Stimulated activated CD8-positive, alpha-beta memory T cell treated with anti-CD3 and anti-CD28 coated beads, Interleukin-7, amount 100 ng/mL, for 48 hours (primary cell): ENCODE measurements at places on chromosomes 2 and 18.
A peak's percentile ranks its signal among the peaks of the same experiment; 100 is the strongest.

DNA sequence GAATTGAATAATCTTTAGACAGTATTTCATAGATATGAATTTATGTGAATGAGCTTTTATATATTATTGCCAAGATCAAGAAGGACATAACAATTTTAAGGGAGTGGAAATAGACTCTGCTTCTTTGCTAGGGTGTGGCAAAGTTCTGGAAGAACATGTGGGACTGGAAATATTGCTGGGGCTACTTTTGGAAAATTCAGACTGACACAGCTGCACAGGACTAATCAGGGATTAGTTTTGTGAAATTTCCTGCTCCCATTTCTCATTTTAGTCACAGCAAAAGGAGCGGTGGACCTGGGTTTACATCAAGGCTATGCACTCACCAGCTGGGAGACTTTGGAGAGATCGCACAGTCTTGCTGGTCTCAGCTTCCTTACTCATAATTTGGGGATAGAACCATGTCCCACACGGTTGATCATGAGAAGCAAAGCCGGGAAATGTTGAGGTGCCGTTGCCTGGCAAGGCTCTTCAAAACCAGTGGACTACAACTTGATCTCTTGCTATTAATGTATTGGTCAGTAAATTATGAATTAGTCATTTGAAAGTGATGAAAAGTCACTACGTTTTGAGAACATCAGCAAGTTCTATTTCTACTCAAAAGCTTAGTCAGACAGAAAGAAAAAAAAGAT lies 42.4 kb downstream of the IL1RL2 start:
- DNase-seq: no peak

DNA sequence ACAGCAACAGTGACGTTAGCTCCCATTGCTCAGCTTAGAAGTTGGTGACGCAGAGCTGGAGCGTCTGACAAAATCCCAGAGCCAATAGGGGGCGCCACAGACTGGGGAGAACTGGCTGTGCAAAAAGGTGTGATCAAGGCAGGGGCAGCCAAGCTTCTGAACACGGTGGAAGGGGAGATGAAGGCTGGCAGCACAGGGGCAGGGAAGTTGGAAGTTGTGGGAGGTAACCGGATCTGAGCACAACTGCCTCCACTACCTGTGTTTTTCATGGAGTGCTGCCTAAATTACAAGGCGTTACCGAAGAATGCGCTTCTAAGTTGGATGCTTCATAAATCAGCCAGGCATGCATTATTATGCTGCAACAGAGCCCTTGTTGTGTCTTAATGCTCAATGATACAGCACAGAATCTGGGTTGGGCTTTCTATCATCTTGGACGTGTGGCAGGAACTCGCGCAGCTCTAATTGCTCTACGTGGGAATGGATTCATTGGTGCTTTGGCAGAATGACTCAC lies 370.0 kb downstream of the SLC4A3 start:
- DNase-seq: no peak

- no peak for DNase-seq
Observed at GRCh38 chr2:69164061-69164778, 151.2 kb downstream of the ANTXR1 start.

GRCh38 chr2:108605947-108606346 lies 71.7 kb downstream of the LIMS1 start:
- DNase-seq: no peak

- DNase-seq: no peak
Observed at GRCh38 chr2:47034973-47035609, 119.5 kb upstream of the MCFD2 start.

DNA sequence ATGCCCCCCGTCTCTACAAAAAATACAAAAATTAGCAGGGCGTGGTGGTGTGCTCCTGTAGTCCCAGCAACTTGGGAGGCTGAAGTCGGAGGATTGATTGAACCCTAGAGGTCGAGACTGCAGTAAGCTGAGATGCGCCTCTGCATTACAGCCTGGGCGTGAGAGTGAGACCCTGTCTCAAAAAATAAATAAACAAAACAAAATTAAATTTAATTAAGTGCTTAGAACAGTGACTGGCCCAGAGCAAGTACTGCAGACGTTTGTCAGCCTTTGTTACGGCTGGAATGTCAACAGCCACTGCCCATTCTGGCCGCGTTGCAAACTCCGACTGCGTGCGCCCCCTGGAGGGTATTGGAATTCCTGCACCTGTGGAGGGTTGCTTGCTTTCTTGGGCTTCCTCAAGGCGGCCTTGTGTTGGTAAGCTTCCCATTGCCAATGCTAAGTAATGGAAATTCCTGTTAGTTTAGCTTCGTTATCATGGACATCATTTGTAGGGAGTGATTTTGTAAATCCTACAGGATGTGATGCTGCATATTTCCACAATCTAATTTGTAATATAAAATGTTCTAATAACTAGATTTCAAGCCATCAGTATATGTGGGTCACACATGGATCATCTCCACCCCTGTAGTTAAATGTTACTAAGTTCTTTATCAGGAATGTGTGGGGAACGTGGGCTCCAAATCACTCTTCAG lies 15.9 kb upstream of the ATP6V1B1 start:
- DNase-seq: peak; percentile 36

- DNase-seq: no peak
Observed at GRCh38 chr2:238682536-238682935, 165.3 kb upstream of the TWIST2 start.

DNA sequence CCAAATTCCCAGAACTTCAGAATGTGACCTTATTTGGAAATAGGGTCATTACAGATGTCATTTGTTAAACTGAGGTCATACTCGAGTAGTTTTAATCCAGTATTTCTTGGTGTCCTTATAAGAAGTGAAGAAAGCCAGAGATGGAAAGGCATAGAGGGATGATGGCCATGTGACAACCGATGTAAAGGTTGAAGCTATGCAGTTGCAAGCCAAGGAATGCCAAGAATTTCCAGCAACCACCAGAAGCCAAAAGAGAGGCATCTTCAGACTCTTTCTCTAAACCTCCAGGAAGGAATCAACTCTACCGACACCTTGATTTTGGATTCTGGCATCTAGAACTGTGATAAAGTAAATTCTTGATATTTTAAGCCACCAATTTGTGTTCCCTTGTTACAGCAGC lies 242.2 kb downstream of the CDH20 start:
- DNase-seq: no peak

DNA sequence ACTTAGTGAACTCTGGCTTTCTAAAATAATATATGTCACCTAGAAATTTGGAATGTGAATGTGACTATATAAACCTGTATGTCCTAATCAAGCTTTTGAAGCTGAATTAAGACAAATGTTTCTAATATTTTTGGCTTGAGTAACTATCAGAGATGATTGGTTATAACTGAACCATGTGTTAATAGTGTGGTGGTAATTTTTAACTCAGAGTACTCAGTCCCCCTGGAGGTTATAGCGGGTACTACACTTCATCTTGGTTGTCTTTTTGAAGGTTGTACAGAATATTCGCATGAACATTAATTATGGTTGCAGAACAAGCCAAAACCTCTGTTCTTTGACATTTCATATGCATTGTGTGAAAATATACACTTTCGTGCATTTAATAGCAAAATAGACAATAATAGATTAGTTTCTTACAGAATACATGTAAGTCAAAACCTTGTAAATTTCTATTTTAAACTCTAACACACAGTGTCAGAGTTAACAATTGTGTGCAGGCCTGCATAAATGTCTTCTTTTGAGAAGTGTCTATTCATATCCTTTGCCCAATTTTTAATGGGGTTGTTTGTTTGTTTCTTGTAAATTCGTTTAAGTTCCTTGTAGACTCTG lies 86.0 kb downstream of the OSBPL6 start:
- no peak for DNase-seq

- DNase-seq: no peak
Observed at GRCh38 chr2:169839954-169840746, 12.9 kb downstream of the UBR3 start.

DNA sequence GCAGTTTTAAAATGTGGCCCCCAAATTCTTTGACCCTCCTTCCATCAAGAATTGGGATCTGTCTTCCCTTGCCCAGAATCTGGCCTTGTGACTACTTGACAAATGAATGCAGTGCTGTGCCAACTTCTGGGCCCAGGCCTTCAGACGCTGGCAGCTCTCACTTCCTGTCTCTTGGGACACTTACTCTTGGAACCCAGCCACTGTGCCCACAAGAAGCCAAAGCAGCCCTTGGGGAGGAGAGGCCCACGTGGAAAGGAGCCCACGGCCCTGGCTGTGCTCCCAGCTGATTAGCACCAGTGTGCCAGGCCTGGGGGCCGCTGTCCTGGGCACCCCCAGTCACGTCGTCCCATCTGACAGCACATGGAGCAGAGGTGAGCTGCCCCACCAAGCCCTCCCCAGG lies 56.6 kb downstream of the RPL37A start:
- DNase-seq: no peak

DNA sequence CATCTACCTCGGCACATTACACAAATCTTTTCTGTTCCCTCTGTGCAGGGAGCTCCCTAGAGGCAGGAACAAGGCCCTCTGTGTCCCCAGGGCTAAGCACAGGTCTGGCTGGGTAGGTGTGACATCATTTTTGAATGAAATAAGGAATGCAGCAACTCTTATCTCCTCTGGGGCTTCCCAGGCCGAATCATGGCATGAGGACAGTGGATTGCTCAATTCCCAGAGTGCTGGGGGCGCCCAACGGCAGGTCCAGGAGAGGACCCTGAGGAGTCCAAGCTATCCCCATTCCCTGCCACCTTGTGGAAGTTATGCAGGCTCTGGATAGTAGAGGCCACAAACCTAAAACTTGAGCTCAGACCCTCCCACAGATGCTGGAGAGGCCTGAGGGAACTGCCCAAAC lies 158.0 kb upstream of the RAB6C start:
- no peak for DNase-seq

- no peak for DNase-seq
Observed at GRCh38 chr2:18536100-18536499, 24.4 kb downstream of the RDH14 start.

- DNase-seq: no peak
Observed at GRCh38 chr2:39252888-39253518, 9.2 kb upstream of the CDKL4 start.

DNA sequence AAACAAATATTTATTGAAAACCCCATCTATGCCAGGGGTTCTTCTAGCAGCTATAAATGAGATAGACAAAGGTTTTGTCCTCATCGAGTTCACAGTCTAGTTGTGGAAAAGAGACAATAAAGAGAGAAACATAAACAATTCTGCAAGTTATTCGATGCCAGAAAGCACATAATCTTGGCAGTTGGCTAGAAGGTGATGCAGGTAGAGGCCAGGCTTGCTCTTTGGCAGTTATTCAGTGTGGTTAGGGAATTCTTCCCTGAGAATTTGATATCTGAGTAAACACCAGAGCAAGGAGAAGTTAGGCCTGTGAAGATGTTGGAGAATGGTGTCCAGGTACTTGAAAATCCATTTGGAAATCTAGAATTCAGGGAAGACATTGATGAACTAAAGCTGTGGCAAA lies 547.4 kb downstream of the SLC4A3 start:
- DNase-seq: no peak

DNA sequence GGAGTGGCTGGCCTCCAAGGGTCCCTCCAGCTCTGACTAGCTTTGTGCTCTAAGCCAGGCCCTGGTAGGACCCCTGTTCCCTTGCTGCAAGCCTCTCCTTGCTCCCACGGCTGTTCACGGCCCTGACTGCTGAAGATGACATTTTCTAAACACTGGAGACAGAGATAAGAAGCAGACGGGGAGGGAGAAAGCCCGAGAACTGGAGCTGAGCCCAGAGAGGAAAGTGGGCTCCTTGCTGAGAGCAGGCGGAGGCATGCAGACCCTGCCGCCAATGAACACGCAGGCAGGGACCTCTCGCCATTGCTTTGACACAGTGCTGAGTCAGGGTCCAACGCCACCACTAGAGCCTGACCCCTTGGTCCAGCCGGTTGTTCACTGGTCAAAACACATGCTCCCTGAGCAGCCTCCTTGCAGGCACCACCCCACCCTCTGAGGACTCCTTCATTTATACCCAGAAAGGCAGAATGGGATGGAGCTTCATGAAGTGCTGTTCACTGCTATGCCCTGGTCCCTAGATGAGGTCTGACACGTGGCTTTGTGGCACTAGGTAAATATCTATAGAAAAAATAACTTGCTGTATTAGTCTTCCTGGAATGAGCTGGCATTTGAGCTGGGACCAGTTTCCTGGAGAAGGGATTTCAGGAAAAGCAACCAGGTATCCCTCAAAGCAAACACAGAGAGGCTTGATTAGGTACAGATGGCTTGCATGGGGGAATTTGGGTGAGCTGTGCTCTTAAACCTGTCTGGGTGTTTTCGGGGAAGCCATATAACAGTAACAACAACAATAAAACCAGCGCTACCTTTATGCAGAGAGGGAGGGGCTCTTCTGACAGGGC lies 65.7 kb downstream of the MCFD2 start:
- DNase-seq: no peak

- no peak for DNase-seq
Observed at GRCh38 chr18:49861659-49862058, 48.3 kb upstream of the ACAA2 start.

- DNase-seq: no peak
Observed at GRCh38 chr2:45131587-45131986, 122.3 kb upstream of the SIX2 start.

DNA sequence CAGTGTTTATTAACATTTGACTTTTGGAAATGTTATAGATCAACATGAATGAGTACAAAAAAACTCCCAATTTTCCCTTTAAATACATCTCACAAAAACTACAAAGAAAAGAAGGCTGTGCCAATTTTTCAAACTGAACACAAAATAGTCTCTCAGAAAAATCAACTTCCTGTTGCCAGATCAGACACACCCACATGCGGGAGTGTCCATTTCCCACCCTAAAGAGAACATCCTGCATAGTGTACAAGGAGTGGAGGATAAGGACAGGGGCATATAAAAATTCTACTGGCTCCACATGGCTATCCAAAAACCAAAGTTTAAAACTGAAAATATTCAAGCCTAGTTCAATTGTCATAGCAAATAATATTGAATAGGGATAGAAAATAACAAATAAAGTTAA lies 165.3 kb downstream of the ATAD2B start:
- no peak for DNase-seq

GRCh38 chr2:6926071-6926732 lies 9.0 kb downstream of the RNF144A start:
- no peak for DNase-seq

DNA sequence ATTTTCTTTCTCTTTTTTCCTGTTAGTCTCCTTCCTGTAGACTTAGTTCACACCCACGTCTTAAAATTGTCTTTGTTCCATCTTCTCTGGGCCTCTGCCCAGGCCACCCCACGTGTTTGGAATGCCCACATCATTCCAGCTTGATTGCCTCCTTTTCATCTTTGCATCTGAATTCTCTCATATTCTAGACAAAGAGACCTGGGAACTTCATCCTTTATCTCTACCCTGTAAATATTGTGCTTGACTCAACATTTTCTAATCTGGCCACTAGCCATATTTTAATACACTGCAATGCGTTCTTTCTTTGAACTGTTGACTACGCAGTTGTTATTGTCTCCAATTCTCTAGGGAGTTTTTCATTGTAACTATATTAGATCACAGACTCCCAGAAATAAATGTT lies 187.5 kb upstream of the NRXN1 start:
- no peak for DNase-seq

GRCh38 chr18:22169889-22170420 lies 566 bp downstream of the GATA6 start:
- DNase-seq: no peak

GRCh38 chr2:223995569-223995968 lies 38.3 kb downstream of the MRPL44 start:
- no peak for DNase-seq
